ENCODE measurements at places on chromosomes 13 and 19.
A peak's percentile ranks its signal among the peaks of the same experiment; 100 is the strongest.

DNA sequence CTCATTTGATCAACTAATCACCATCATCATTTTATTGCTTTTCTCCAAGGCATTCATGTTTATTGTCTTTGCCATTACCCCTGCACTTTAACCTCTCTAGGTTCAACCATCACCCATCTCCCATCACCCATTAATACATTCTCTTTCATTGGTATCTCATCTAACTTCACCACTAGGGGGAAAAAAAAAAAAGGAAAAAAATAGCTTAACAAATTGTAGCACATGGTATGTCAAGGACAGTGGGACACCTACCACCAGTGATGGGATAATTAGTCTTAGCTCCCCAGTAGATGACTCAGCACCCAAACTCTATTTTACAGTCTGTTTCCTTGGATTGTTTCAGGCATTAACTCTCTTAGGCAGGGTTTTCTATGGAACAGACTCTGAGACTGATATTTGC is 1770.2 kb upstream of the MIR17HG start:
- no peak for DNase-seq

DNA sequence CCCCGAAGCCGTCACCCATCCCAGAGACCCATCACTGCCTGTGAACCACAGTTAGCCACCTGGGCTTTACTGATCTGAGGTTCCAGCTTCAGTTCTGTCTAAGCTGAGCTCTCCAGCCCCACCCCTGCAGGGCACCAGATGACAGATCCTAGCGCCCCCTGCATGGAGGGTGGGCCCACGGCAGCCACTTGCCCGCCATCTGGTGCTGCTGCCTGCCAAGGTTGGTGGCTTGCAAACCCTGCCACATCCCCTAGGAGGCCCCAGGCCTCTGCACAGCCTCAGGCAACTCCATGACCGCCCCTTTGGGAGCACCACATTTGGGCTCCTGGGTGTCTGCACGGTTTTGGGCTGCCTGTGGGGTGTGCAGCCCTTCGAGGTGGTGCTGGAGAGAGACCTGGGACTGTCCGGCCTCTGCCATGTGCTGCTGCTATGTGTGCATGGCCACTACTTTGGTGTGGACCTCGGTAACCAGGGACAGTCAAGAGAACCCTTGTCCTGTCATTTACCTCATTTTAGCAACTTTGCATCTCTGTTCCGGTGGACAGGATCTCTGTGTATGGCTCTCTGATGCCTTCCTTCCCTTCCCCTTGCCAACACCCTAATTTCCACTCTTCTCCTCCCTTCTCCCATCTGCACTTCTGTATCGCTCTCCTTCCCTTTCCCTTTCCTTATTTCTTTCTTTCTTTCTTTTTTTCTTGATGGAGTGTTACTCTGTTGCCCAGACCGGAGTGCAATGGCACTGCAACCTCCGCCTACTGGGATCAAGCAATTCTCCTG is 17.4 kb upstream of the SDHAF1 start:
- peak; percentile 26 for DNase-seq

- no peak for DNase-seq
Observed at GRCh38 chr13:32545083-32545482, 6.5 kb upstream of the N4BP2L2 start.

DNA sequence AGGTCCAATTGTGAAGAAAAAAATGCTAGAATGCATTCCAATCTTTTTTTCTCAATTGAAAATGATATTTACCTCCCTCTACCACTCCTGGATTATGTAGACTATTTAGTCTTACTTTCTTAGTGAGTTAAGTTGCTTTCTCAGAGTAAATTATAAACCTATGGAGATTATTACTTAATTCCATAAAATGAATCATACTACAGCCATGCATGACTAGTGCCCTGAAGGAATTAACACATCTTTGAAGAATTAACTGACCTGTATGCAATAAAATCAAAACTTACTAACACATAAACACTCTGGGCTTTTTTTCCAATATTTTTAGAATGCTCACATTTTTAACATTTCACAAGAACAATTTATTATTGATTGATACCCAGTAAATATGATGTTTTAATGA is 379.4 kb upstream of the DACH1 start:
- DNase-seq = no peak

DNA sequence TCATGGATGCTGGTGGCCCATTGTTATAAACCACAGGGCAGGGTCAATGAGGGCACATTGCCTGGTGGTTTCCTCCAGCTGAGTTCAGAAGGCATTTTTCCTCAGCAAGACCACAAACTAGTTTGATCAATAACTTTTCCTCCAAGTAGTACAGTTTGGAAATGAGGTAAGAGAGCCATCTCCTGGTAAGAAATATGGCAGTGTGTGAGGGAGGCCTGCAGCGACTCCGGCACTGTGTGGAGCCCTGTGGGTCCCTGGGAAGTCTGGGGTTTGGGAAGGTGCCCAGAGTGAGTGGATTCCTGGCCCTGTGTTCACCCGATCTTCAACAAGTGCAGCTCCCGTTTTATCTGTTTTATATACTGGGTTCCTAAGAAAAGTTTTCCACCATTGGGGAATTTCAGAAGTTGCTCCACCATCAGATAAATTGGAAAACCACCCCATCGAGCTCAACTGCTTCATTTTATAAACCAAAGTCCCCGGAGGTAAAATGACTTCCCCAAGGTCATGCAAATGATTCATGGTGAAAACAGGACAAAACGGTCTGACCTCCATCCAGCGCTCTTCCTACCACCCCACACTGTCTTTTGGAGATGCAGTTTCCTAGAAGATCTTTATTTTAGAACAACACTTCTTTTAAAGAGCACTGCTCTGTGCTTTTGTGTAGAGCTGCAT is 148.4 kb downstream of the KATNAL1 start:
- DNase-seq = no peak

- no peak for DNase-seq
Observed at GRCh38 chr13:27592865-27593264, 27.5 kb downstream of the LNX2 start.

GRCh38 chr19:17234911-17235299 is 8.9 kb downstream of the OCEL1 start:
- DNase-seq = no peak

DNA sequence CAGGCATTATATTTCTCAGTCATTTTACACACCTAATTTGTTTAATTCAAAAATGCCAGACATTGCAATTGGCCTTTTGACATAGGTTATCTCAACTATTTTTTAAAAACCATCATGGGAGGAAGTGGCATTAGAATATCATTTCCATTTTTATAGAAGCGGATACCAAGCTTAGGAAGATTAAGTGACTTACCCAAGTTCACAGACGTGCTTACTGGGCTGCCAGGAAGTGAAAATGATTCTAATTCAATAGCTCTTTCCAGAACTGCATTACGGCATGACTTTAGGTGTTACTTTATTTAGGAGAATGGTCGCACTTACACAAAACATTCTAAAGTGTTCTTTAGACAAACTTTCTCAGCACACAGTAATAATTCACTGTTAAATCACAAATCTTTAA is 231.9 kb downstream of the KLF12 start:
- DNase-seq = no peak

GRCh38 chr13:98576200-98576945 is 534 bp downstream of the STK24 start:
- peak; percentile 47 for DNase-seq

GRCh38 chr19:15702534-15702930 is 25.3 kb upstream of the OR10H2 start:
- DNase-seq = peak; percentile 65

- DNase-seq = no peak
Observed at GRCh38 chr13:72125561-72125960, 258.6 kb upstream of the DACH1 start.

GRCh38 chr13:72126424-72126823 is 259.4 kb upstream of the DACH1 start:
- no peak for DNase-seq

- DNase-seq = no peak
Observed at GRCh38 chr19:34274827-34275625, 20.7 kb downstream of the GARRE1 start.

DNA sequence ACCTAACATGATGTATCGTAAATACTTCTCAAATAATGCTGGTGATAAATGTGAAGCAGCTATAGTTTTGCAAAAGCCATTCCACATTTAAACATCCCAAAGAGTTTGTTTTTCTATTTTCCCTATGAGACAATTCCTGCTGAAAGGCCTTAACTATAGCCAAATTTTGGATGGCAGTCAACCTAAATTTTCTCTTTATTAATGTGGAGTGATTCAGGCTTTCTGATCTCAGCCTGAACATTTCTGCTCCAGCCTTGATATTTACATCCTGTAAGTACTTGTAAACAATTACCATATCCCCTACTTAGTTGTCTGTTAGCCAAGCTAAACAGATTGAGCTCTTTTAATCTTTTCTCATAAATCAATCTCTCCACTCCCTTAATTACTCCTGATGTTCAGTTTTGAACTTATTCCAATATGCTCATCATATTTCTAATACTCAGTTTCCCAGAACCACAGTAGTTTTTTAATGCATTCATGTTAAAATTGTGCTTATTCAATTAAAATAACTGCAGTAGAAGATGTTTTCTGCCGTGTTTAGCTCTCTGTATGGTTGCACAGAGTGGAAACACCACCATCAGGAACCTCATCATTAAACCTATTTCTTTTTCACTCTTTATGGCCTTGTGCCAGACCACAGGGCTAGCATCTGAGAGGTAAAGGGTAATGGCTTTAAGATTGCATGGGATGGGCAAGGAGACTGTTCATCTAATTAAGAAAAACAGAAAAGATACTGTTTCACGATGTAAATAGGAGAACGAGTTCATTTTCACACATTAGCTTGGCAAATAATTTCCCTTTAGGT is 1235.2 kb upstream of the SLC10A2 start:
- DNase-seq = no peak

DNA sequence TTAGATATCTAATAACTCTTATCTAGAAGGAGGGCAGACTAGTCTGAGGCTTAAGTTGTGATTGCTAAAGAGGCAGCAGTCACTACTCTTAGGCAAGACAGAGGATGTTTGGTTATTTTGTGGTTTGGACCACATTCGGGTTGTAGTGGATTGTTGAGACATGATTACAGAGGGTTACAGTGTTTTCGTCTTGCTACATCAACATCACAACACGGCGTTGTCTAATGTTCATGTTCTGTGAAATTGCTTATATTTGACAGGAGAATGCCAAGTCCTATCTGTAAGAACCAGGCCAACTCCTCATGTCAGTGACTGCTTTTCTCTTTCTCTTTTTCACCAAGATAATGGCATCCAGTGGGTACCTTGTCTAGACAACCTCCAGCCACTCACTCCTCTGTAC is 16.8 kb upstream of the TM9SF2 start:
- peak; percentile 68 for DNase-seq

- DNase-seq = no peak
Observed at GRCh38 chr13:80989241-80989640, 648.3 kb upstream of the SPRY2 start.

GRCh38 chr13:80469853-80470381 is 129.0 kb upstream of the SPRY2 start:
- DNase-seq = peak; percentile 66

- peak; percentile 71 for DNase-seq
Observed at GRCh38 chr19:54302257-54302656, 10.7 kb downstream of the LILRA5 start.

DNA sequence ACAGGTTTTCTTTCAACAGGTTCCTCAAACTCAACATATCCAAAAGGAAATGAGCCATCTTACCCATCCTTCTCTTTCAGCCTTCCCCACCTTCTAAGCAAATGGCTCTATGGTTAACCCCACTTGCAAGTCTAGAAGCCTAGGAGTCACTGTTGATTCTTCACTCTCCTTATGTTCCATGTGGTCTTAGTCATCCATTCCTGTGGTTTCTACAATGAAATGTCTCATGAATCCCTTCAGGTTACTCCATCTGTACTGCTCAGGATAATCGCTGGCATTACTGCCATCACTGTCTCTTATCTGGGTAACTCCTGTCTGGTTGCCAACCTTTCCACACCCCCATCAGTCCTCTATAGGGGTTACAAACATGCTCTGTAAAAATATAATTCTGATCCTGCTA is 381.3 kb downstream of the ENOX1 start:
- DNase-seq = no peak

DNA sequence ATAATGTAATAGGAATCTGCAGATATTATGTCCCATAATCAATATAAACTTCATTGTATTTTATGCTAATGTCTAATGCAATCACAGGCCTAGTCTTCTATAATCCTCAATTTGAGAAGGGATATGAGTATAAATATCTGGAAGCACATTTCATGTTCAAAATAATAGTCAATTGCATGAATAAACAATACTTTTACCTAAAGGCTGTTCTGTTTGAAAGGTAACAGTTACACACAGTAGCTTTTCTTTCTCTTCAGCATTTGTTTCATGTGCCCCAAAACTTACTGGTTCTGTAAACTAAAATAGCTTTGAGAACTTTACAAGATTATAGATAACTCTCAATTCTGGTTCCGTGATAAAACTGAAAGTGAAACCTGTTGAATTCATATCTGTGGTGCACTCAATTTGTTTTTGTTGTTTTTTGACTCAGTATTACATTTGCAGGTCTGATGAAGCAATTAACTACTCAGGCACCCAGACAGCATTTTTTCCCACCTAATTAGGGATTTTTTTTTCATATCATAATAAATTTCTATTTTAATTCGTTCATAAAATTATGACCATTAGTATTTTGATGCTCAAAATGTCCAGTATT is 1193.8 kb downstream of the SLITRK1 start:
- DNase-seq = peak; percentile 20

DNA sequence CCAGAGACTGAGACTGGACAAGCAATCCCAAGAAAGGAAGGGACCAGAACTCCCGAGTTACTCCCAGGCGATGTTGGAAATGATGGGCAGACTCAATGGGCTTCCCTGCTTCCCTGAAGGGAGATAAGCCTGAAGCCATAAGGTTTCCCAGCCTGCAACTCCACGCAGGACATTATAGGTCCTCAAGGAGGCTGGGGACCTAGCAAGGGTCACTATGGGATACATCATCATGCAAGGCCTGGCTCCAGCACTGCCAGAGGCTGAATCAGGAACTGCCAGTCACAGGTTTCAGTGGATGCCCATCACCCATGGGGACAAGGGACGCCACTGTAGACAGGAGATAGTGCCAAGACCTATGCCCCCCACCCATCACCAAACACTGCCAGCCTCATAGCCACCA is 338.7 kb downstream of the IRS2 start:
- no peak for DNase-seq

- DNase-seq = no peak
Observed at GRCh38 chr19:24140099-24140498, 53.1 kb downstream of the ZNF254 start.

GRCh38 chr13:50588491-50589130 is 254.9 kb downstream of the DLEU7 start:
- DNase-seq = no peak

- no peak for DNase-seq
Observed at GRCh38 chr19:16649734-16650133, 10.2 kb downstream of the SMIM7 start.

DNA sequence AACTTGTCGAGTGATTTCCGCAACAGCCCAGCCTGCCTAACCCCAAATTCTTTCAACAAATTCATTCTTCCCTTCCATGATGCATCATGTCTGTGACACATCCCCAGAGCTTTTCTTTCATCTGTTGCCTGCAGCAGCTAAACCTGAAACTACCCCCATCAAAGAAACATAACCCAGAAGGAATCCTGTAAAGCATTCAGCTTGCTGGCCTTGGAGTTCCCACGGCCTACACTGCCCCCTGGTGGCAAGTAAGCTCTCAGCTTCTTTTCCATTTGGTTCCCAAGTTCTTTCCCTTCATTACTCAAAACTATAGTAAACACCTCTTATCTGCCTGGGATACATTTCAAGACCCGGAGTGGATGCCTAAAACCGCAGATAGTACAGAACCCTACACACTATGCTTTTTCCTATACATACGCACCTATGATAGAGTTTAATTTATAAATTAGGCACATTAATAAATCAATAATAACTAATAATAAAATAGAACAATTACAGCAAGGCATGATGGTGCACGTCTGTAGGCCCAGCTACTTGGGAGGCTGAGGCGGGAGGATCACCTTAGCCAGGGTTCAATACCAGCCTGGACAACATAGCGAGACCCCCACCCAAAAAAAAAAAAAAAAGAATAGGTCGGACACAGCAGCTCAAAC is 7.4 kb downstream of the ETHE1 start:
- DNase-seq = peak; percentile 91

Data from suppressor macrophage treated with lipopolysaccharide for 1 hour (primary cell).